ENCODE measurements at places on chromosomes 5 and 9.

DNA sequence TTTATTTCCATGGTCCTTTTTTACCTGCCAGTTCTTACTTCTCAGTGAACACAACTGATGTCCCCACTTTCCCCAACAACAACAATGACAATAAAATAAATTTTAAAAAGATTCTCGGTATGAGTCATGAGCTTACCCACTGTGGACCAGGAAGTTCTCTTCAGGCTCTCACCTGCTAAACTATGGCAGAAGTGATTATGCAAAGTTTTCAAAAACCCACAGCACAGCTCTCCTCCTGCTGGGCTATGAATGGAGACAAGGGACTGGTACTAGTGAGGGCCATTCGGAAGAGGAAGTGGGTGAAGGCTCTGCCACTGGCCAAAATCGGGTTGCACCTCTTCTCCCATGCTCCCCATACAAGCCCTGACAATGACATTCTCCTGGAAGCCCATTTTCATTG lies 429.4 kb downstream of the PIK3R1 start:
- no peak for DNase-seq

DNA sequence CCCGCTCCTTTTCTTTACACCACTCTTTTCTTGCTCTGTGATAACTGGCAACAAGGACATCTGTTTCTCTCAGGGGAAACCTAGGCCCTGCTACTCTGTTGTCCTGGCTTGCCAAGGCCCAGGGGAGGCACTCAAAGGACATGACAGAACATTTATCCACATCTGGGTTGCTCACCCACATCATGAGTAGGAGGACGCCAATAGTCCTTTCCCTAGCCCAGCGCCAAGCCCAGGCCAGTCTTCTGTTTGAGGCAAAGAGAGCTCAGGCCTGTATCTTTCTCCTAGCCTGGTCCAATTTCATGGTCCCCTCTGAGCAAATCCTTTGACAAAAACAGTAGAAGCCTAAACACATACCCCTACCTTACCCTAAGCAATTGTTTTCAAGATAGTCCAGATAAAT lies 366.8 kb upstream of the SGCD start:
- no peak for DNase-seq

DNA sequence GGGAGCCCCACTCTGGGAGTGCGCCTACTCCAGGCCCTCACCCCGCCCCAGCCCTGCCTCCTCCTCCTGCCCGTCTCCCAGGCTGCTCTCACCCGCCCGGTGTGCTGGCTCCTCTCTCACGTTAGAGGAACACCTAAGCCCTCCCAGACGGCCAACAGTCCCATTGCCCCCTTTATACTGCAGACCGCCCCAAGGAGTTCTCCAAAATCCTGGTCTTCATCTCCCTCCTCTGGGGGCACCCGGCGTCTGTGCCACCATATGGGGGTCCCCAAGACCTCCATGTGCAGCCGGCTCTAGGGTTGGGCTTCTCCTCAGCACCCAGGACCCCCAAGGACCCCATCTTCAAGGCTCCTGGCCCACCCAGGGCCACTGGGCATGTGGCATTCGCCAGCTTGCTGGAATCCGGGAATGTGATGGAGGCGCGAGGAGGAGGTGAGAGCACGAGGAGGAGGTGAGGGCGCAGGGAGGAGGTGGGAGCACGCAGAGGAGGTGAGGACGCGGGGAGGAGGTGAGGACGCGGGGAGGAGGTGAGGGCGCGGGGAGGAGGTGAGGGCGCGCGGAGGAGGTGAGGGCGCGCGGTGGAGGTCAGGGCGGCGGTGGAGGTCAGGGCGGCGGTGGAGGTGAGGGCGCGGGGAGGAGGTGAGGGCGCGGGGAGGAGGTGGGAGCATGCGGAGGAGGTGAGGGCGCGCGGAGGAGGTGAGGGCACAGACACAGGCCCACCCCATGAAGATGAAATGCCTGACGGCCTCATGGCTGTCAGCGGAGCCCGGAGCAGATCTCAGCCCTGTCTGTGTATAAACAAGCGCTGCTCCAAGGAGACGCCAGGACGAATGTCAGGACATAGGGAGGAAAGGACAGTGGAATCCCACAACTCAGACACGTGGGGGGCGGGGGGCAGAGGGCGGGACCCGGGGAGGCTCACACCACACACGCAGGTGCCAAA lies 41.2 kb downstream of the EXD3 start:
- DNase-seq = no peak

GRCh38 chr5:108379722-108380530 lies 2.0 kb downstream of the FBXL17 start:
- no peak for DNase-seq

- no peak for DNase-seq
These were observed 5.4 kb downstream of the PUM3 start for GRCh38 chr9:2838371-2839000.

GRCh38 chr5:176583076-176583475 lies 26.9 kb downstream of the GPRIN1 start:
- DNase-seq = no peak

DNA sequence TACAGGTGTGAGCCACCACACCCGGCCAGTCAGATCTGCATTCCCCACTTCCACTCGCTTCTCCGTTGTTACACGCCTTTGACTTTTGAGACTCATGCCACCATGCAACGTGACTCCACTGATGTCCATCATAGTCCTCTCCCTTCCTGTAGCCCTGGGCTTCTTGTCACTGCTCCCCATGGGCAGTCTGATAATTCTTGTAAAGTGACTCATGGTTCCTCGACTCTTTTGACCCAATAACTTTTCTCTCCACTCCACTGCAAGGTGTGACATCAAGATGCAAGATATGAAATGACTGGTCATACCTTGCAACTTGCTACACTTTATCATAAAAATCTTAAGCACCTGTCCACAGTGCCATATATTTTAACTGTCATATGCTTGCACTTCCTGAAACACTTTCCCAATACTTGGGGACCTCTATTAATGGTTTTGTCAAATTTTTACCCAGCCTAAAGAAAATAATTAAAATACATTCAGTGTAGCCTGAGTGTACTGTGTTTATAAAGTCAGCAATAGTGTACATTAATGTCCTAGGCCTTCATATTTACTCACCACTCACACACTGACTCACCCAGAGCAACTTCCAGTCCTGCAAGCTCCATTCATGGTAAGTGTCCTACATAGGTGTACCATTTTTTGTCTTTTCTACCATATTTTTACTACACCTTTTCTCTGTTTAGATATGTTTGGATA lies 18.6 kb upstream of the ANKRD18A start:
- DNase-seq = no peak

GRCh38 chr9:91221332-91221731 lies 140.4 kb downstream of the AUH start:
- DNase-seq = no peak

DNA sequence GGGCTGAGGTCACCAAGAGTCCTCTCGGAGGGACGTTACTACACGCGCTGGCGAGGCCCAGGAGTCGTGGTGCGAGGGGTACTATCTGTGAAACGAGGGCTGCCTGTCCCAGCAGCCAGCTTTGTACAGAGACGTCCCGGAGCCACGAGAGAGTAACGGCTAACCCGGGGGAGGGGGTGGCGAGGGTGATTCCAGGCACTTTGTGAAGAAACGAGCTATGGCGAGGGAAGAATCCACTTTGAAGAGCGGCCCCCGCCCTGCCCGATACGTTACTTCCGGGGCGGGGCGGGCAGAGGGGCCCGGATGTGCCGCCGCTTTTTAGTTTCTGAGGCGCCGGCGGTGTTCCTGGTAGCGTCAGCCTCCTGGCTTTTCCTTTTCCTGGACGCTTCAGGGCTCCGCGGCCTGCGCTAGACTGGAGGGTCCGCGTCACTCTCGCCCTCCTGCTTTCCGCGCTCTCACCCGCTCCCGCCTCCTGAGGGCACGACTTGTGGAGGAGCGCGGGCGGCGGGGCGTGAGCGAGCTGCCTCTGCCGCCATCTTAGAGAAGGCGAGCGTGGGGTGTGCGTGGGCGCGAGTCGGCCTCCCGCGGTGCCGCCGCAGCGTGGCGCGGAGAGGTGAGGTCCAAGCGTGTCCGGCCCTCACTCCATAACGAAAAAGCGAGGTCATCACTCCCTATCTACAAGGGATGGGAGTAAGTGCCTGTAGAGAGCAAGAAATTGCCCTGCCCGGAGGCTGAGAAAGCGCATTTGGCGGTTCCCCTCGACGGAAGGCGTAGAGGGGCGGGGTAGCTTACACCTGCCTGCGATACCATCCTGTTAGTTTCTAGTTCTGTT lies 580 bp upstream of the RFX3 start:
- DNase-seq = peak; percentile 81

DNA sequence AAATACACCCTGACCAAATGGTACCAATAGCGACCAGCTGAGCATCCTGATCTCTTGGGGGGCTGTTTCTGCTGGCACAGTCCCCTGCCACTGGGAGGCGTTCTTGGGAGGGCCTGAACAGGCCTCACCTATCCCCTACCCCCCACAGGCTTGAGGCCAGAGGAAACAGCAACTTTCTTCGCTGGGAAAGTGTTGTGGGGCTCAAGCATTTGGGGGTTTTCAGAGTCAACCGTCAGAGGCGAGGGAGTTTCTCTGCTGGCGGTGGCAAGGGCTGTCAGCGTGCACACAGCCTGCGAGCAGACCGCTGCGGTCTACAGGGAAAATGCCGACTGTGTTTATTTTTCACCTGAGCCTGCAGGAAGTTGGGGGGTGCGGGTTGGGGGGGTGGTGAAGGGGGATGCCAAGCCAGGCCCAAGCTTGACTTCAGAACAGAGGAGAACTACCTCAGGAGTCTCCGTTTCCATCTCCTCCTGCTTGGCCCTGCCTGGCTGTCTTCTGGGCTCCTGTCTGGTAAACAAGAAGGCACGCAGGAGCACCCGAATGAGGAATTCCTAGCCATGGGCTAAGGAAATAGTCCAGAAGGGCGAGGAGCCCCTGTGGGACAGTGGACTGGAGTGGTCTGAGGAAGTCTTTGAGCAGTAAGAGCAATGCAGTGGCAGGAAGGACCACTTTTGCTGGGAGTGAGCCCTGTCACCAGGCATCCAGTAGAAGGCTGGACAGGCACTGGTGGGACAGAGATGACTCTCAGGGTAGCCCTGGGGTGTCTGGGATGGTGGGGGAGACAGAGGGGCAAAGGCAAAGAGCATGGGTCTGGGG lies 18.1 kb downstream of the TCF7 start:
- peak; percentile 77 for DNase-seq

- DNase-seq = no peak
These were observed 297.7 kb upstream of the CD180 start for GRCh38 chr5:67494186-67494855.

DNA sequence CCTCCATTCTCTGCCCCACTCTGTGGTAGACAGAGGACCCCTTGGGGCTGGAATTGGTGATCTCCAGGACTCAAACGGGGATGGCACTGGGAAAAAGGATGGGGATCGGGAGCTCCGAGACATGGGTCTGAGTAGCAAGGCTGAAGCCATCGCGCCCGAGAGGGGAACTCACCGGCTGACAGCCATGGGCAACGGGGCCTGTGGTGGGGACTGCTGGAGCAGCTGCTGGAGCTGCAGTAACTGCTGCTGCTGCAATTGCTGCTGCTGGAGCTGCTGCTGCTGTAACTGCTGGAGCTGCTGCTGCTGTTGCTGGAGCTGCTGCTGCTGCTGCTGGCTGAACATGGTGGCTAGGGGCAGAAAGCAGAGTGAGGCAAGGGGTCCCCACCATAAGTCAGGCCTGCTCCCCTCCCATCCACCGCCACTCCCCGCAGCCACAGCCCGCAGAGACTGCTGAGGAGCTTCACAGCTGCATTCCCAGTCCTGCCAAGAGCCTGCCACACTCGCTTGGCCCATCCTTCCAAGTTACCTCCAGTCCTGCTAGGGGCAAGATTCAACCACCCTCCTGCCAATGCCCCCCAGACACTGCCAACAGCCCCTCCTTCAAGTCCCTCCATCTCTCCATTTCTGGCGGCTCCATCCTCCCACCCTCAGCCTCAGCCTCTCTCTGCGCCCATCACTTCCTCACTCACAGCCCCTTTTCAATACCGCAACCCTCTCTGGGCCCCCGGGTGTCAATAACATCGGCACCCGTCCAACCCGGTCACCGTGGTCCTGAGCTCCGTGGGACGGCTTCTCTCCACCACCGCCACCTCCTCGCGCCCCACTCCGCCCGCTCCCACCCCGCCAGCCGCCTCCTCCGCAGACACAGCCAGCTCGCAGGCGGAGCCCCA lies 611 bp downstream of the CIZ1 start:
- no peak for DNase-seq

DNA sequence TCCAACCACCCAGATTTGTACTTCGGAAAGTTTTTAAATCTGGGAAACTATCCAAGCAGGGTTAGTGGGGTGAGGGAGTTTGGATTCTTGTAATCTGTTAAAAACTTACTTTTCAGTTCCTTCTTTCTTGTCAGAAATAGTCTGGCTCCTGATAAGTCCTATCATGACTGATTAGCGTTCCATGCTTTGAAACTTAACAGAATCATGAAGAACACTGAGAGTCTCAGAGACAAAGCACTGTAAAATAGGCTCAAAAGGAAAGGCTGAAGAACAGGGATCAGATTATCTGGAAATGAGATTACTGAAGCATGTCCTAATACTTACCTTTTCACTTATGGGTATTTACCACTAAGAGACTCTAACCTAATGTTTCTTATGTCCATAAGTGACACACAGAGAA lies 242.5 kb downstream of the ARRDC3 start:
- DNase-seq = no peak

DNA sequence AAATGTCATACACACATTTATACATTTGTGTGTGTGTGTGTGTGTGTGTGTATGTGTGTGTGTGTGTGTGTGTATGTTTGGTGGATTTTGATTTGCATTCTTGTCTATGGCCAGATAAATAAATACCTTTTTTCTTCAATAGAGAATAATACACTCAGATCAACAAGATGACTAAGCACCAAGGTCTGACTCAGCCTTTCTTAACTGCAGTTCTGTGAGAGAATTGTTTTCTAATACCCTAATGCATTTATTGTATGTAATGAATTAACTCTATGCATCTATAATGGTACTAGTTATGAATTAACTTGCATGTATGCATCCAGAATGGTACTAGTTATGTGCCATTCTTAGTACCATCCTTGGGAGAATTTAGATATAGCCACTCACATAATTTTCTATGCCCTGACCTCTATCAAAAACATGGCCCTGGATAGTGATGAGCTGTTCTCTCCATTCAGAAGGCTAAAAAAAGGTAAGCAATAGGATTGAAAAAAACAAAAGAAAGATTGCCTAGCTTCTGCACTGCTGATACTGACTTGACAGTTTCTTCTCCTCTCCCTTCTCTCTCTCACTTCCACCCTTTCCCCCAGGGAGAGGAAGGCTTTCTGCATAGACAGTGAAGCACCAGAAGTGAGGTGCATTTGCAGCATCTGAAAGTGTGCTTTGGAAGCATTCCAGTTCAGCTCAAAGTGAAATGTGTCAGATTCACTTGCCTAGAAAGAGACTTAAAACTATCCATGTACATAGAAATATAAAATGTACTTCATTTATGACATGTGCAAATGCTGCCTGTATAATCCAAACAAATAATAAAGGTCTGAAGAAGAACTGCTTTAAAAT lies 55.1 kb upstream of the CCDC112 start:
- no peak for DNase-seq

DNA sequence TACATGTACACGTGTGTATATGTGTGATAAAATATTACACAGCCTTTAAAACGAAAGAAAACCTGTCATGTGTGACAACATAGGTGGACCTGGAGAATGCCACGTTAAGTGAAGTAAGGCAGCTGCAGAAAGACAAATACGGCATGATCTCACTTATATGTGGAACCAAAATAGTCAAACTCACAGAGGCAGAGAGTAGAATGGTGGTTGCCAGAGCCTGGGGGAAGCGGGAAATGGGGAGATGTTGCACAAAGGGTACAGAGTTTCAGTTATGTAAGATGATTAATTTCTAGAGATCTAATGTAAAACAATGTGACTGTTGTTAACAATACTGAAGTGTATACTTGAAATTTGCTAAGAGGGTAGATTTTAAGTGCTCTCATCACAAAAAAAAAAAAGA lies 34.8 kb downstream of the ADAMTS12 start:
- no peak for DNase-seq

- no peak for DNase-seq
These were observed 27.9 kb upstream of the FBXL7 start for GRCh38 chr5:15472116-15472515.

Data from effector memory CD4-positive, alpha-beta T cell (primary cell).